ENCODE measurements at places on chromosomes 1 and 21.

GRCh38 chr1:94276988-94277434 lies 39.6 kb upstream of the ARHGAP29 start:
- no peak for DNase-seq

- DNase-seq, result peak; percentile 65
Observed at GRCh38 chr1:201506557-201507359, at the start of gene CSRP1. Gene CSRP1, minus strand, starts transcription at chr1:201507123. Its CDS starts 10,820 bp downstream, at chr1:201496303.

GRCh38 chr1:13807209-13807608 lies 107.2 kb downstream of the PRDM2 start:
- DNase-seq, result no peak

DNA sequence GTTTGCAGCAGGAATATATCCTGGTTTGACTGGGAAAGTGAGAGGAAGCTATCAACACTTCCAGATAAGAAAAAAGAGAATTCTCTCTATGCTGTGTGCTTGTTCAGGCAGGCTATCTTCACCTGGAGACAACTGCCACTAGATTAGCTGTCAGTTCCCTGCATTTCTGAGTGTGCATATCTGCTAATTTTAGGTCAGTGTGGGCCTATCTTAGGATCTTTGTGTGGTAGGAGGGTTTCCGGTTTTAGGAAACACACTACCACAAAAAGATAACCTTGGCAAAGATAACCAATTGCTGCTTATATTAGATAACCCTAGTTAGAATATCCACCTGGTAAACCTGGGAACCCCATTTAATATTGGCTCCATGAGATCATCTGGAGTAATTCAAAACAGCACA lies 22.5 kb upstream of the GBP5 start:
- DNase-seq, result no peak

- DNase-seq, result no peak
Observed at GRCh38 chr1:166379447-166379846, 212.6 kb upstream of the FAM78B start.

DNA sequence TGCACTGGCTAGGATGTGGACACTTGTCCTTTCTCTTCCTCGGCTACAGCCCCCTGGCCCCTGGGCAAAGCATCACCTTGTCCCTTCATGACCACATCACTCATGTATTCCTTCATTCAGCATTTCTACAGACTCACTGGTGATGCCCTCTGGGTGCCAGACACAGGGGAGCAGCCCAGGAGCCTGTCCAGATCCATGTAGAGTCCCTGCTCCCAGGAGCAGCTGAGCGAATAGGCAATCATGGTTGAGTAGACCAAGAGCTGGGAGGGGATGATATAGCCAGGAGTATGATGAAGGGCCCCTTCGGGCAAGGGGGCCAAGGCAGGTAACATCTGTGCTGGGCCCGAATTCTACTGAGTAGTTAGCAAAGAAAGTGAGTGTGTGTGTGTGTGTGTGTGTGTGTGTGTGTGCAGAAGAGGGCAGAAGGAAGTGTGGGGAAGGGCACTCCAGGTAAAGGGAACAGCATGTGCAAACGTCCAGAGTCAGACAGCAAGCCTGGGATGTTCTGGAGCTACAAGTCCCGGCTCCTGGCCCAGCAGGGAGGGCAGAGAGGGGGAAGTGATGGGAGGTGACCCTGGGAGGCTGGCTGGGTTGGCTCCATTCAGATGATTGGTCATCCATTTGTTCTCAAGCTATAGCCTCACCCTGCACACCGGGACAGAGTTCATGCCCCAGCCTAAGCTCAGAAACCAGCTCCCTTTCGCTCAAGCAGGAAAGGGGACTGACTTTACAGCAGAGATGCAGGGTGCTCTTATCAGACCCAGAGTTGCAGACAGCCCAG lies 21.0 kb upstream of the PIK3CD start:
- DNase-seq, result no peak

GRCh38 chr1:111372336-111372965 lies 55.1 kb downstream of the OVGP1 start:
- no peak for DNase-seq
